Activated B cell treated with CpG ODN at 0.5 μM for 24 hours (primary cell): ENCODE measurements at places on chromosomes 7 and 10. TPM values are rescaled to one million over a fixed set of nuclear protein-coding genes. Genes with fewer than 3 reads are reported as not detected.

- H3K27ac ChIP-seq = no peak overlapping the region
- peaks cover 5% of the 10 kb centered on the region for H3K4me1 ChIP-seq
- no peak for DNase-seq
- no peaks in the 10 kb centered on the region for H3K36me3 ChIP-seq
These were observed 24.6 kb upstream of the LIMK1 start for GRCh38 chr7:74059037-74059436.

The OR2A1 gene
- 0.05 TPM in 1 of 2 replicates, not detected in the other for total RNA-seq

- no peak for DNase-seq
- no peak overlapping the region for H3K27ac ChIP-seq
- no peaks in the 10 kb centered on the region for H3K27me3 ChIP-seq
- no peak overlapping the region for H3K4me3 ChIP-seq
- H3K36me3 ChIP-seq = no peaks in the 10 kb centered on the region
- H3K4me1 ChIP-seq = no peaks in the 10 kb centered on the region
These were observed 61.9 kb upstream of the EBF3 start for GRCh38 chr10:130025811-130026485.

GRCh38 chr7:135189221-135189662, 18.7 kb upstream of the CYREN start:
- H3K27me3 ChIP-seq = no peaks in the 10 kb centered on the region
- peak overlapping the region; percentile 80 for H3K27ac ChIP-seq
- peak overlapping the region; percentile 78 for H3K4me3 ChIP-seq
- no peak for DNase-seq
- H3K36me3 ChIP-seq = peaks cover 96% of the 10 kb centered on the region

DNA sequence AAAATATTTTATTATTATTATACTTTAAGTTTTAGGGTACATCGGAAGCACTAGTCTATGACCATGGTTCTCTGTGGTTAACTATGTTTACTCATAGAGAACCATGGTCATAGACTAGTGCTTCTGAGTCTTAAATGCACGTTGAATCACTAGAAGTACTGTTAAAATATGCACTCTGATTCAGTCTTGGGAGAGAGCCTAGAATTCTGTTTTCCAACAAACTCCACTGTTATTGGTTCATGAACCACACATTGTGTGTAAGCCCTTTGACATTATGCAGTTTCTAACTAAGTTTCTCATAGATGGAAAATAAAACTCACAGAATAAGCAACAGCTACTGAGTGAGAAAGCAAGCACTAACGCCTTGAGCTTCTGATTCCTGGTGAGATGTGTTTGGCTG, 1120.6 kb downstream of the SORCS1 start:
- no peaks in the 10 kb centered on the region for H3K27me3 ChIP-seq
- H3K36me3 ChIP-seq = no peaks in the 10 kb centered on the region
- DNase-seq = no peak
- no peak overlapping the region for H3K4me3 ChIP-seq

DNA sequence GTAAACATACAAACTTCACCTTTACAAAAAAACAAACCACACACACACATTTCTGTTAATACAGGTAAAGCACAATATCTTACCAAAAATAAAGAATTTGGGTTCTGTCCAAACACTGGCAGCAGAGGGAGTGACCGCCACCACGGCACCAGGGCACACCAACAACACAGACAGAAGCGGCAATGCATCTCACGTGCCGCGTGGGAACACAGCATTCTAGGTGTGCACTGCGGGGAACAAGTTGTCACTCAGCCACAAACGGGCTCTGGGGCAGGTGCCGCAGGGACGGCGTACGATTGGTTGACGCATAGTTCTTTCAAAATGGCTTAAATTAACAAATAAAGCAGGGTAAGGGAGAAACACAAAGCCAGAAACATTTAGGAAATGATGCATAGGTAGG, 22.3 kb downstream of the PDGFA start:
- H3K4me1 ChIP-seq = no peaks in the 10 kb centered on the region
- no peak overlapping the region for H3K4me3 ChIP-seq
- H3K27me3 ChIP-seq = no peaks in the 10 kb centered on the region
- peaks cover 3% of the 10 kb centered on the region for H3K36me3 ChIP-seq

DNA sequence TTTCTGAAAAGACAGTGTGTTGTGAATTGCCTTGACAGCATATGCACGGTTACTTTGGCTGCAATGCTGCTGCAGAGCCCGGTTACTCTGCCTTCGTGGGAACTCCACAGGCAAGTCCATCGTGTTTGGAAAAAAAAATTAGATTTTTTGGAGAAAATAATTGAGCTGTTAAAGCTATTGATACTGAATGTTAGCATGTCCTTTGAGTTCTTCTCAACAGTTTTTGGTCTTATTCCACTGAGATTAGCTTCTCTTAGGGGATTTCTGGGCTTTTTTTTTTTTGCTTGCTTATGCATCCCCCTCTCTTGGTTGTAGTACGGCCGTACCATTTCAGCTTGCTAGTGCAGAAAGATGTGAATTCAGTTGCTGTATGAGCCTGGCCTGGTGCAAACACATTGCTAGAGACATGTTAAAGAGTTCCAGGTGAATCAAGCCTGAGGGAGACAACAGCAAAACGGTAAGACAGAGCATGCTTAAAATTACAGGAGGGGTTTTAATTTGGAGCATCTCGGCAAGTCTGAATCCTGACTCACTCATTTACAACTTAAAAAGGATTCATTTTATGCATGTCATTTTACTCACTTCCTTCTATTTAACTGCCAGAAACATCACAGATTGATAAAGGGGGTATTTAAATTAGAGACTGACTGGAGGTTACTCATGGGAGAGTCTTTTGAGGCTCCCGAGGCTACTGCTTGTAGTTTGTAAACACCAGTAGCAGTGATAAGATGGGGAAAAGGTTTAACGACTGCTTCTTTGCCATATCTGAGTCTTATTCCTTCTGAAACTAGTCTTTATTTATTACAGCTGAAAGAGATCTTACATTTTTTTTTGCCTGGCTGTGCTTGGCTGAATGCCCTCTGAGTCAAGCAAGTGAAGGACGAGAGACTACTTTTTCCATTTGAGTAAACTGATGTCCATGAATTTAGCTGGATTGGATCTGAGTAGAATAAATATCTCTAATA, 113.7 kb downstream of the CDK14 start:
- peak overlapping the region; percentile 96 for H3K27ac ChIP-seq
- DNase-seq = peak; percentile 33
- peaks cover 2% of the 10 kb centered on the region for H3K36me3 ChIP-seq
- no peaks in the 10 kb centered on the region for H3K27me3 ChIP-seq
- peak overlapping the region; percentile 86 for H3K4me3 ChIP-seq
- peaks cover 88% of the 10 kb centered on the region for H3K4me1 ChIP-seq

The SH2D4B gene
- total RNA-seq = 0.07 TPM in 1 of 2 replicates, not detected in the other

The LRRC18 gene
- not detected in 2 replicates for total RNA-seq

DNA sequence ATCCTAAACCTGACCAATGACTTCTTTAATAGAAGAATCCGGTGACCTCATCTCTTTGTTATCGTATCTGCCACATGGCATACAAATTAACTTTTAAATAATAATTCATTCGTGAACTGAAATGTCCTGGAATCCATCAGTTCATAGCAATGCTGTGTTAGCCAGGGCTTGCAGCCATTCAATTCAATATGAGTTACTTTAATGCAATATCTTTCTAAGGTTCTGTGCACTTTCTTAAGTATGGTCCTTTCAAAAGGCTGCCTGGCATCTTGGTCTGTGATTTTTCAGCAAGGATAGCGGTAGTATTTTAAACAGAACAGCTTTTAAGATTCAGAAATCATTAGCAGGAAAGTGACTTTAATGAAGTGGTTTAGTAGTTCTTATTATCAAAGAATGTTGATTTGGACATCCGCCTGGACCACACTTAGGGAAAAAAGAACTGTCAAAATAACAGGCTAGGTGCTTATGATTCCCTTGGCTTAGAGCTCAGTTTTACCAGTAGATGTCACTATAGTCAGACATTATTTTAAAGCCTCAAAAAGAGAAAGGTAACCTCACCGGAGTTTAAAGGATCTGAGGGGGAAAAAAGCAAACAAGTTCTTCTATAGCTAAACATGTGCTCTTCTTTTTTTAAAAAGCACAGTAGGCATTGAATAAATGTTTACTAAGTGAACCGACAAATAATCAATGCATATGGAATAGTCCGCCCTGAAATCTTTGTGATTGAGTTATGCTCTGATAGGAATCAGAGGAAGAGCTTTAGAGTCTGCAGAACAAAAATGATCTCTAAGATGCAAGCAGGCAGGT, 22.7 kb downstream of the SLC35G1 start:
- H3K4me1 ChIP-seq = no peaks in the 10 kb centered on the region
- no peak overlapping the region for H3K27ac ChIP-seq
- DNase-seq = no peak
- no peak overlapping the region for H3K4me3 ChIP-seq

- no peaks in the 10 kb centered on the region for H3K27me3 ChIP-seq
- H3K4me1 ChIP-seq = no peaks in the 10 kb centered on the region
- H3K4me3 ChIP-seq = no peak overlapping the region
- DNase-seq = no peak
These were observed 40.5 kb downstream of the TBATA start for GRCh38 chr10:70744617-70745143.

DNA sequence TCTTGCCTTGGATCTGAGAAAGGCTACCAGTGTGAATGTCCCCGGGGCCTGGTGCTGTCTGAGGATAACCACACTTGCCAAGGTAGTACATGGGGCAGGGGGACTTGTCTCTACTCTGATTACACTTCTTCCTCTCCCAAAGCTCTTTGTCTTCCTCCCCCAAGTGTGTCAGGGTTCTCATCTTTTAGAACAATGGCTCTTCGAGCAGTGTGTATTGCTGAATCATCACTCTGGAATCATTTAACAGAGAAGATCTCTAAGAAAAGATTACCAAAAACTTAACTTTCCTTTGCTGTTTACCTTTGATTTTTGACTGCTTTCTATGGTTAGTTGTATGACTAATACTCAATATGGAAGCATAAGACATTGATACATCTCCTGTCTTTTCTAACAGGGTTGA, 18.2 kb downstream of the OIT3 start:
- no peaks in the 10 kb centered on the region for H3K36me3 ChIP-seq
- H3K4me3 ChIP-seq = no peak overlapping the region
- no peaks in the 10 kb centered on the region for H3K27me3 ChIP-seq
- H3K27ac ChIP-seq = no peak overlapping the region

The SVIL gene
- total RNA-seq = 0.62 and 1.9 TPM in 2 replicates

- H3K27me3 ChIP-seq = no peaks in the 10 kb centered on the region
- peak overlapping the region; percentile 61 for H3K4me3 ChIP-seq
- peaks cover 23% of the 10 kb centered on the region for H3K36me3 ChIP-seq
- no peak for DNase-seq
- H3K27ac ChIP-seq = no peak overlapping the region
- H3K4me1 ChIP-seq = peaks cover 23% of the 10 kb centered on the region
These were observed 1.5 kb downstream of the BCAP29 start for GRCh38 chr7:107581387-107582013.

- H3K4me1 ChIP-seq = no peaks in the 10 kb centered on the region
- H3K4me3 ChIP-seq = no peak overlapping the region
- DNase-seq = no peak
- H3K36me3 ChIP-seq = no peaks in the 10 kb centered on the region
- peaks cover 25% of the 10 kb centered on the region for H3K27me3 ChIP-seq
- H3K27ac ChIP-seq = no peak overlapping the region
These were observed 23.5 kb downstream of the CREB5 start for GRCh38 chr7:28435732-28436378.

- no peaks in the 10 kb centered on the region for H3K27me3 ChIP-seq
- no peak overlapping the region for H3K27ac ChIP-seq
- no peak for DNase-seq
- H3K4me3 ChIP-seq = no peak overlapping the region
- H3K4me1 ChIP-seq = no peaks in the 10 kb centered on the region
- no peaks in the 10 kb centered on the region for H3K36me3 ChIP-seq
These were observed 139.2 kb downstream of the ETV1 start for GRCh38 chr7:13850185-13850752.

The BLNK gene
- 238 and 267 TPM in 2 replicates for total RNA-seq

The PON3 gene
- not detected in 2 replicates for total RNA-seq

DNA sequence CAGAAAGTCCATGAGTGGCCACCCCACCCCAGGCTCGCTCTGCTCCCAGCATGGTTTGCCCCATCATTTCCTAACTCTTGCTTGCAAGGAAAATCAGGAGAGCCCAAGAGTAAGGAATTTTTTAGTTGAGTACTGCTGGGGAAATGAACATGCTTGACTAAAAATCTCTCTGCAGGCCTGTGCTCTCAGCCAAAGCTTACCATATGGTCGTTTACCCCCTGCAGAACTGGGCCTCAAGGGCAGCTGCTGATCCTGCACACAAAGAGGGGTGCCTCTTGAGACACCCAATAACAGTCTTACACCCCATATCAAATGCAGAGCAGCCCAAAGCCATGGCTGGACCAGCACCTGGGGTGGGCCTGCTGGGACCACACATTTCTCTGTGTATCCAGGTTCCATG, 183.2 kb downstream of the CXCL12 start:
- DNase-seq = no peak
- no peaks in the 10 kb centered on the region for H3K4me1 ChIP-seq
- no peaks in the 10 kb centered on the region for H3K36me3 ChIP-seq
- H3K27ac ChIP-seq = no peak overlapping the region

DNA sequence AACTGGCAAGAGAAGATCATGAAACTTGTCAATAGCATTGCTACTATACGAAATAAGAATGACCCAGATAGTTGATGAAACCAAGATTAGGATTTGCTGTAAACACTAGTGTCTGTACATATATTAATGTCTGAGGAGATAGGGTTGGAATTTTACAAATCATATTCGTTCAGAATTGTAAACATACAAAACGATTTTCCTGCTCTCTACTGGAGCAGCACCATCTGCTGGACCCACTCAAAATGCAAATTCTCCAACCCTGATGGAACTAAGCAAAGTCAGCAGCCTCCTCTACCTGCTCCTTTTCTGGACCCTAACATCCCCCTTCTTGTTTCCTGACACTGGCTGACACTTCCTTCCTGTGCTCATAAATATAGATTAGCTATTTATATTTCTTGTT, 29.4 kb upstream of the SGMS1 start:
- peaks cover 31% of the 10 kb centered on the region for H3K4me1 ChIP-seq
- DNase-seq = no peak
- no peak overlapping the region for H3K4me3 ChIP-seq
- no peaks in the 10 kb centered on the region for H3K27me3 ChIP-seq

The SUGCT gene
- total RNA-seq = 0.61 and 1.3 TPM in 2 replicates

DNA sequence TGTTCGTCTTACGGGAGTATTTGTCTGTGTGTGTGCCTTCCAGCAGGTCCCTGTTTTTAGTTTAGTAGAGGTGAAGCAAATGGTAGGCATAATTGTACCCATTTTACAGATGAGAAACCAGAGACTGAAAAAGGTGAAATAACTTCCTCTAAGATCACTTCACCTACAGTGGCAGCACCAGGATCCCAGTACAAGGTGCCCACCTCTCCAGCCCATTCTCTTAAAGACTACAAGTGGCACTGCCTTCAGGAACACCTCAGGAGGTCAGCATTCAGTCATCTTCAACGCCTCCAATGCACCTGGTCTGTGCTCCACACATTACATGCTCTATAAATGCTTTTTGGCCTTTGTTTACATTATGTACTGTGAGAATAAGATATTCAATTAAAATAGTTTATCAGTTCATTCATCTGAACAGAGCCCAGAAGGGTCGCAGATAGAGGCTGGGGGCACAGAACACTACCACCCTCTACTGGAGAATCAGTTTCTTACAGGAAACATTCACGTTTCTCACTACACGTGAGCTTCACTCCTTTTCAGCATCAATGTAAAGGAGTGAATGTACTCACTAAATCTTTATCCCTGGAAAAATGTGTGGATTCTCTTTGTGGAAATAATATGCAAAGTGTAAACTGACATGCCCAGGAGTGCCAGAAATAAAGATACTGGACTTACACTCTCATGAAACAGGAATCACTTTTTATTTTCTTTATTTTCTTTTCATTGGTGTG, 45.5 kb upstream of the ABLIM1 start:
- no peak overlapping the region for H3K27ac ChIP-seq
- no peaks in the 10 kb centered on the region for H3K27me3 ChIP-seq
- no peaks in the 10 kb centered on the region for H3K4me1 ChIP-seq
- DNase-seq = no peak
- H3K36me3 ChIP-seq = no peaks in the 10 kb centered on the region
- no peak overlapping the region for H3K4me3 ChIP-seq
